Sciatic nerve (tissue), 2 donors: ENCODE measurements at places on chromosomes 6 and 20. TPM values are rescaled to one million over a fixed set of nuclear protein-coding genes. Genes with fewer than 3 reads are reported as not detected.

Gene FILIP1
- 40.2 TPM for total RNA-seq

DNA sequence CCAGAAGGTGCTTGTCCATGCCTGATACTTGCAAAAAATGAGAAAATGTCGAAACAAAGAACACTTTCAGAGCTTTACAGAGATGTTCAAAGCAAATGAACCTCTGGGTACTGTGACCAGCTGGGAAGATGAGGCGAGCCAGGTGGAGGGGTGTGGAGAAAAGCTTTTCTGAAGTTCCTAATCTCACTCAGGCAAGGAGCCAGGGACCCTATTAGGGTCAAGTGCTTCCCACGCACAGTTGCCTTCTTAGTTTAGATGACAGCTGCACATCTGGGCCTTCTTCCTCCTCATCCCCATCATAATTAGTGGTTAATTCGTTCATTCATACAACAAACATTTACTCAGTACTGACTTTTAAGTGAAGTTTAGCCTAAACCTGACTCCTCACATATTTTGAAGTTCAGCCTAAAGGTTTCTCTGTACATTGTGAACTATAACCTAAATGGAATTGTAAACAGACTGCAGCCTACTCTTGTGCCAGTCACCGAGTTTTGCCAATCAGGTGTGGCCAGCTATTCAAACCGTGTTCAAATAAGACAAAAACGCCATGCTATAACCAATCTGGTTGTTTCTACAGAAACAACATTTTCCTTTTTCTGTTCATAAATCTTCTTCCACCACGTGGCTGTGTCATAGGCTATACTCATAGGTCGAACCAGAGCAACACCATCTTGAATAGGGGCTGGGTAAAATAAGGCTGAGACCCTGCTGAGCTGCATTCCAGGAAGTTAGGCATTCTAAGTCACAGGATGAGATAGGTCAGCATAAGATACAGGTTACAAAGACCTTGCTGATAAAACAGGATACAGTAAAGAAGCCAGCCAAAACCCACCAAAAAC is 19.3 kb upstream of the AHCY start:
- DNase-seq = no peak

DNA sequence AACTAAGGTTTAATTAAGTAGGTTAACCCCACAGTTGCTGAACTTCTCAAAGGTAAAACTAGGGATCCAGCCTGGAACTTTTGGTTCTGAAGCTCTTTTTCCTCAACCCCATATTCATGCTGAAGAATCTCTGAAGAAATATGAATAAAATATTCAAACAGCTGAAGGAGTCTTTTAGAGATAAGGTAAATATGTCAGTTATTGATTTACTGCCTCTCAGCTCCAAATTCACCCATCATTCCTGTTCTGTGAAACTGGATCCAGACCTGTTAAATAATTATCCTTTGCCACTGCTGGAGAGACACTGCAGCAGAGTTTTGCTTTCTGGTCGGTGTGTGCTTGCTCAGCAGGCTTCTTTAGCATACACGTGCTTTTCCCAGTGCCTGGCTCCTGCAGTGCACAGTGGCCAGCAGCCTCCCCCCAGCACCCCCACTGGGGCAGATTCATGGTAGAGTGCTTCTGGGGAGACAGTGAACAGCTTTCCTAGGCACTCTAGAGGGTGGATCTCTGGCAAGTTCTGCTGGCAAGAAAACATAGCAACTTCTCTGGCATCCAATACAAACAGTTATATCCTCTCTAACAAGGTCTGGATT is 62.0 kb upstream of the BCLAF1 start:
- DNase-seq = no peak

DNA sequence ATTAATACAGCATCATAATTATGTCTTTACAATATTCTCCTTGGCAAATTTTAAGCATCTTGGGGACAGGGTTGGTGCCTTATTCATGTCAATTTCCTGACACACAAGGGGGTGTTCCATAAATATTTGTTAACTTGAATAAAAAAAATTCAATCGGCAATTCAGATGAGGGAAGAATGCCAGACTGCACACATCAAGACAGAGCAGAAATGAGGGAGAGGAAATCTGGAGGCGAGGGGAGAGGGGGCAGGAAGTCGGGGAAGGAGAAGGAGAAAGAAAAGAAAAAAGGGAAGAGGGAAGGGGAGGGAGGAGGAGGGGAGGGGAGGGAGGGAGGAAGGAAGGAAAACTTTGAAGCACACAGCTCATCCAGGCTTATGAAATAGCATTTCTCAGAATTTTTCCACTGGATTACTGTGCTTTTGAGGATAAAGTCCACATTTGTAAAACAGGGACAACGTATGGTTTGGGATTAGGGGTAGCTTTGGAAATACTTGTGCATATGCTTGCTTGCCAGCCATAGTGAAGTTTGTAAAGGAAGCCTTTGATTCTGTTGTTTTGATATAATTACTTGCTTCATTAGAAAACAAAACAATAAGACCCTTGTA is 362.1 kb downstream of the SAMD5 start:
- DNase-seq = no peak

- peak; percentile 25 for DNase-seq
Observed at GRCh38 chr20:37566590-37567330, 39.1 kb upstream of the BLCAP start.

DNA sequence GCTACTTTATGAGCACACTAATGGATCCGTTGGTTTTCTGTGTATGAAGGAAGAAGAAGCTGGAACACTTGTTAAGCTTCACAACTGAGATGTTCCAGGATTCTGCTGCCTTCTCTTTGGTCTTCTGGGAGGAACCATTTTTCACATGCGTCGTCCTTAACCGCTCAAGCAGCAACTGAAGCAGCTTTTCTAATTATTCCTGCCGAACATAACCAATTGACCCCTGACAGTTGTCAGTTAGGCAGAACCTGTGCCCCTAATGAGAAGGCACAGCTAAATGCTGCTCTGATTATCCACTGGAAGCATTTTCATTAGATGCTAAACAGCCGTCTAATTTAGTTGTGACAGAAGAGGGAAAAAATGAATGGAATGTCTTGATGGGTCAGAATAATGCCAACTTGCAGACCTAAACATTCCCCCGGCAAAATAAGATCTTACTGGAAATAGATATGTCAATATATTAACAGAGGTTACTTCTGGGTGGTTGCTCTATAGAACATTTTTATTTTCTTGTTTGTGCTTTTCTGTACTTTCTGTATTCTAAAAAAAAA is 85.0 kb upstream of the SMLR1 start:
- DNase-seq = no peak

Gene CD93
- total RNA-seq = 81.0 TPM

- DNase-seq = no peak
Observed at GRCh38 chr6:82915666-82916065, 150.0 kb downstream of the UBE3D start.

DNA sequence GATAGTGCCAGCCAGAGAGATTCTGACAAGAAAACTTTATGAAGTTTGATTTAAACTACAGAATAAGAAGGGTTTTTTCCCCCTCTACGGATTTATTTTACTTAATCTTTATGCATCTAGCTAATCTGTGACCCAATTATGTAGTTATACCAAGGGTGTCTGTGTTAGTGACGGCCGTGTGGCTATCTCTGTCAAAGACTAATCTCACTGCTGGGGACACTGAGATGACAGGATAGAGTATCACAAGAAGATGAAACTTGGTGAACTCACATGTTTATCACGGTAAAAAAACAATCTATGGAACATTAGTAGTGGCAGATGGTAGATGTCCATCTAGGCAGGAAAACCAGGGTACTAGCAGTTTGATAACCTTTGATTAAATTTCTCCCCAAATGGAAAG is 149.7 kb downstream of the AHI1 start:
- no peak for DNase-seq

- no peak for DNase-seq
Observed at GRCh38 chr6:54993948-54994347, 147.4 kb downstream of the FAM83B start.

Gene LGSN
- not detected for total RNA-seq

DNA sequence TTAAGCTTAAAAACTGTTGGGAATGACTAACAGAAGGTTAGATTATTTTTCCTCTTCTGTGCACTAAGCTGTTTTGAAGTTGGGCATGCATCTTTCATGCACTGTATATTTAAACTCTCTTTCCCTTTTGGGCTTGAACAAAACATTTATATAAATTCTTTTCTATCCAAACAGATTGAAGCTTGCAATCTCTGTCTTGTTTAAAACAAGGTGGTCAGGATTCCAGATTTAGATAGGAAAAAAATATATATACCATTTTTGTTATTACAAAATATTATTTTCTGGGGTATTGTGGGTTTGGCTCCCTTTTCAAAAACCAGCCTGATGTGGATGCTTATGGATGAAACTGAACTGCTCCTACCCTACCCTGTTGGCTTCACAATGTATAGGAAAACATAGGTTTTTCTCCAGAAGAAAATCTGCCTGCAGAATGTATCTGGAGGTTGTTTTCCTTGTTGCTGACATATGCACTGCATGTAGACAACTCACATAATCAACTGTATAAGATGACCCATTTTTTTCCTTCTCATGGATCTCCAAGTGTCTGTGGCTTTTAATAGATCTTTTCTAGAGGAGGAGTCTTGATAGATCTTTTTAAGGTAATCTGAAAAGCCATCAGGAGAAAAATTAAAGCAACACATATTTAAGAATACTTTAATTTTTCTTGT is 146.3 kb downstream of the PRL start:
- DNase-seq = no peak

DNA sequence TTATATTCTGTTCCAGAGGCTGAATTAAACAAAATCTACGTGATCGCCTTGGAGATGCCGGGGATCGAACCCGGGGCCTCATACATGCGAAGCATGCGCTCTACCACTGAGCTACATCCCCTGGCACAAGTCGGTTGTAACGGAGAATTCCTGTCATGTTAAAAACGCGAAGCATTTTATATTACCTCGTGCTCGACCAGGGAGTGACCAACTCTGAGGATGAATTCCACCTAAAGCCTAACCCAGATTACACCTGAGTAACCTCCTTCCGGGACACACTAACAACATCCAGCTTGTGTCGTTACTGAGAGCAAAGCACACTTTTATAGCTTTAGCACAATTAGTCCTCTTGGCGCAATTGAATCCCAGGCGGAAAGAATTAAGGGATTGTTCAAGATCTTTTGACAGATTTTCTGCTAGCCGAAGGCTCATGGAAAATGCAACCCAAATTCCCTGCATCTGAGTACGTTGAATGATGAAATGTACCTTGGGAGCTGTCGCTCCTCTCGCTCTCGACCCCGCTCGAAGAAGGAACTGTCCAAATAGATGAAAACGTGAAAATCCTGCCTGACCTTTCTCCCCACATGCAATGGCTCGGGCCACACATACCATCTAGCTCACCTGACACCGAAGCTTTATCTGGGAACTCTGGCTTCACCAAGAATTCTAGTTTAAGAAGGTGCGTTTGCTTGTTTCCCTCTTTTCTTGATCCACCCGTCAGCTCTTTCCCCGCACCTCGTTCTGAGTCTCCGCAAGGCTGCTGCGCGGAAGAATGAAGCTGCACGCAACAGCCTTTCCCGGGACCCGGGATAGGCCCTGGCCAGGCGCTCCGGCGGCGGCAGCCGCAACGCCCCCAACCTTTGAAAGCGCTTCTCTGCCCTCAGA is 148.3 kb downstream of the GPX5 start:
- DNase-seq = no peak

Gene PAX1
- total RNA-seq = 0.27 TPM

- no peak for DNase-seq
Observed at GRCh38 chr6:15810618-15811017, 147.8 kb upstream of the DTNBP1 start.

Gene TPD52L2
- 69.1 TPM for total RNA-seq

Gene C20orf204
- 2.1 TPM for total RNA-seq

DNA sequence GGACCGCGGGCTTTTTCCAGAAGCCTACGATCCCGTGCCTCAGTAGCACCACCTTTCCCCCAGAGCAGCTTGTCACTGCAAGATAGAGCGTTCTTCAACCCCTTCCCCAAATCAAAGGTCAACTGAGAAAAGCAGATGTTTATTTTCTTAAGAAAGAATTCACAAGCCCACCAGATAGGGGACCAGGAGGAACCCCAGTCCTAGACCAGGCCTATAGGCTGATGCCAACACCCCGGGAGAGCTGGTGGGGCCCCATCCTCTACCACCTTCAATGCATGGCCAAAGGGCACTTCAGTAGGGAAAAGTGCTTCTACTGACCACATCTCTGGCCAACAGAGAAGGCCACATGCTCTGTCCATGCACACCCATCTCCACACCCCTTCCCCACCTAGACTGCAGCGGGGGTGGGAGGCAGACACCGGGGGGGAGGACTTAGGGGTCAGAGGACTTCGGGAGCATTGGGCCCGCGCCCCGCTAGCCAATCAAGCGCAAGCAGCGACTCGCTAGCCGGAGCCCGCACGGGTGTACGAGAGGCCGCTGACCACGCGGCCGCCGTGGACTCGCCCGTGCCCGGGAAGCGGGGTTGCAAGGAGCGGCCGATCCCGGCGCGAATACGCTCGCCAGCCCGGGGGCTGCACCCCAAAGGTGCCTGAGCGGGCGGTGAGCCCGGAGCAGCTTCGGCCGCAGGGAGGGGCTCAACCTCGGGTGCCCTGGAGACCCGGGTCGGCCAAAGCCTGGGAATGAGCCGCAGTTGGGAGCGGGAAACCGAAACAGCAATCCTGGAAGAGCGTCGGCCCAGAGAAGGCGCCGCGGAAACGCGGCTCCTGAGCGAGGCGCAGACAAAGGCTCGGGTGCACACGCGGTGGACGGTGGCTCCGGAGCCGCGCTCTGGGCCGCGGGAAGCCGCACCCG is 2.8 kb downstream of the PDE10A start:
- DNase-seq = no peak

- no peak for DNase-seq
Observed at GRCh38 chr6:56742122-56742791, 99.6 kb upstream of the DST start.

DNA sequence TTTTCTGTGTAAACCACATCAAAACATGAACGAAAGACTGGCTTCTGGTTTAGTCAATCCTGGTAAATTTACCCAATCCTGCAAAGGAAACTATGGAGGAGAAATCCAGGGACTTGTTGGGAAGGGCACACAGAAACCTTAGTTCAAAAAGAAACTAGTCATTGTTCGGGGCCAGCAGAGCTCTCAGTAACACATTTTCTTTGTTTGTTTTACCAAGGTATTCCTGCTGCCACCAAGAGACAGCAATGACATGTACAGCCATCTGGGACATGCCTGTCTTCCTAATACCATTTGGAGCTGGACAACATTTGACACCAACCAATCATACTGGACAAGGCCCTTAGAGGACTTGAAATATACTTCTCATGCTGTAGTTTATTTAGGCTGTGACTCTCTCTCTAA is 8.3 kb downstream of the OARD1 start:
- no peak for DNase-seq

Gene MYL9
- 709 TPM for total RNA-seq

DNA sequence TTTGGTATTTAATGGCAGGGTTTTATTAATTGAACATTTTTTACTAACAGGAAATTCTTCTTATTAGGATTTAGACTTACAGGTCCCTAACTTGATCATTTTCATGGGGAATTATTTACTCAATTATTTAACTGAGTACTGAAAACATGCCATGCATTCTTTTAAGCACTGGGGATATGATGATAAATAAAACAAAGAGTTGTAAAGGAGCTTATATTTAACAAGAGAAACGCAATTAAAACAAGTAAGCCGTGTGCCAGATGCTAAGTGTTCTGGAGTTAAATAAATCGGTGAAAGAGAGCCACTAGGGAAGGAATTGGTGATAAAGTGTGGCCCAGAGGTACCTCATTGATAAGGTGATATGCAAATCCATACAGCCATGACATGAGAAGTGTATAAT is 214.2 kb upstream of the HTR1E start:
- DNase-seq = no peak

Gene CTCFL
- 0.27 TPM for total RNA-seq

- no peak for DNase-seq
Observed at GRCh38 chr6:38144365-38144945, 324.9 kb downstream of the ZFAND3 start.
